Umbilical cord (tissue), 2 donors: ENCODE measurements at places on chromosomes 2 and 18.

DNA sequence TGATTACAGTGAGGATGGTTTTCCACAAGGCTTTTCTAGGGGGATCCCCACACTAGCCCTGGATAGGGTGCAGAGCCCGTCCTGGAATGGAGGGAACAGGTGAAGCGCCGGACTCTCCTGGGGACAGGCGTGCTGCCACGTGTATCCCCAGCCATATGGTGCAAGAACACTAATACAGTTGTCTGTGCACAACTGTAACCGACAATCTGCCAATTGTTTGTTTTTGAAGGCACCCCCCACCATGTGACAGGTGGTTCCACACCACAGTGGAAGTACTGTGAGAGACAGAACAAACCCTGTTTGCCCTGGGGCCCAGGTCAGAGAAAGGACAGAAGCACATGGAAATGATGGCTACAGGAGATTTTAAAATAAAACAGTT lies 52.9 kb downstream of the MYCN start:
- DNase-seq: no peak

- DNase-seq: no peak
Observed at GRCh38 chr2:161766334-161766733, 142.1 kb downstream of the SLC4A10 start.

DNA sequence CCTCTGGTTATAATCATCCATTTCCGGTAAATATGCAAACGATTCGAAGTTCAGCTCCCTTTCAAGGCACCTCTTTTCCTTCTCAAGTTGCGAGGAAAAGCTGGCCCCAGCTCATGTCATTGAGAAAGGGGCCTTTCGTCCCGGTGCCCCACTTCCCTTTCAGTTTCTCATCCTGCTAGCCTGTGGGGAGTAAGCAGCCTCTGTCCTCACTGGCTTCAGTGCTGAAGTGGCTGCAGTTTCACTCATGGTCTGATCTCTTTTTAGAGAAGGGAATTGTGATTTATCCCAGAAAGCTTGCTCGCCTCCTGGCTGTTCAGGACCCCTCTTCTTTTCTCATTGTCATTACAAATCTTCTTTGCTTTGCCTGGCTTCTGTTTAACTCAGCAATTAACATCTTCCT lies 207.5 kb downstream of the NR4A2 start:
- no peak for DNase-seq

GRCh38 chr2:100243631-100244030 lies 78.7 kb downstream of the LONRF2 start:
- no peak for DNase-seq

DNA sequence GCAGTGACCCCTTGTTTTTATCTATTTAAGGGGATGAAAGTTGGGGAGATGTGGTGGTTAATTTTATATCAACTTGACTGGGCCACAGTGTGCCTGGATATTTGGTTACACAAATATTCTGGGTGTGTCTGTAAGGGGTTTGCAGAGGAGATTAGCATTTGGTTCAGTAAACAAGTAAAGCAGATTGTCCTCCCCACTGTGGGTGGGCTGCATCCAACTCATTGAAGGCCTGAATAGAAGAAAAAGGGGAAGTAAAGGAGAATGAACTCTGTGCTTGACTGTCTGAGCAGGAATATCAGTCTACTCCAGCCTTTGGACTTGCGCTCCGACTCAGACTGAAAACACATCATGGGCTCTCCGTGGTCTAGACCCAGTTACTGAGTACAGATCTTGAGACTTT lies 80.9 kb downstream of the GCA start:
- DNase-seq: no peak

DNA sequence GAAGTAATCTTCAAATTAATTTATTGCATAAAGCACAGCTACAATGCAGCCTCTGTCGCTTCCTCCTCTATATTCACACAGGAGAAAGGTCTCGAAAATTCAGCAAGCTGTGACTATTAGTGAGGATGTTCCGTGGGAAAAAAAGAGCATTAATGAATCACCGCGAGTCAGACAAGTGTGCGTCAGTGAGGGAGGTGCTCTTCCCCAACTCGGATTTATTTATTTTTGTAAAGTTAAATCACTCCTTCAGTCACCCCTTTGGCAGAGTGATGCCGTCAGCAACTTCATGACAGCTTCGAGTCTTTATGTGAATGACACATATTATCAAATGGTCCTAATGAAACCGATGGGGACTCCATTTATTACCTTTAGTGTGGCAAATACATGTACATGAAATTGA lies 648.9 kb upstream of the SALL3 start:
- no peak for DNase-seq

DNA sequence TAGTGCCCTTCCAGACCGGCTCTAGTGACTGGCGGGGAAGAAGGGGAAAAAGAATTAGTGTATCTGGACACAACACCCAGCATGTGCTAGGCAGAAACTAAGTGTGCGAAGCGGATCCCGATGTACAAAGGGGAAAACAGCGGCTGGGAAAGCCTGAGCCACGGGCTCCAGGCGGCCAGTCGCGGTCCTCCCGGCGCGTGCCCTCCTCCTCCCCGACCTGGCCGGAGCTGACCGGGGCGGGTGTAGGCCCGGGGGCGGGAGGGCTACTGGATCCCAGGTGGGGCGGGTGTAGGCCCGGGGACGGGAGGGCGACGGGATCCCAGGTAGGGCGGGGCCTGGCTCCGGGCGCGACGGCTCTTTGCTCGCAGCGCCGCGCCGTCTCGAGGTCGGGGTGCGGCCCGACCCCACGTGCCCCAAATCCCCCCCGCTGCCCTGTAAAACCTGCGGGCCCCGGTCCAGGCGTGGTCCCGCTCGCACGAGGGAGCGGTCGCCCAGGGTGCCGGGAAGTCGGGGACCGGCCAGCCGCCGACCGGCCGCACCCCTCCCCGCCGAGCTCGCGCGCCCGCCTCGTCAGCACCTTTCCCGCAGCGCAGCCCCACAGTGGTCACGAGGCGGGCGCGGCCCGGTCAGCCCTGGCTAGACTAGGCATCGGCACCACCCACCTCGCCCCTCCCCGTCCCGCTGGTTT lies 48.8 kb downstream of the C2orf42 start:
- DNase-seq: peak; percentile 60

- DNase-seq: no peak
Observed at GRCh38 chr2:120514521-120514920, 168.6 kb downstream of the INHBB start.

DNA sequence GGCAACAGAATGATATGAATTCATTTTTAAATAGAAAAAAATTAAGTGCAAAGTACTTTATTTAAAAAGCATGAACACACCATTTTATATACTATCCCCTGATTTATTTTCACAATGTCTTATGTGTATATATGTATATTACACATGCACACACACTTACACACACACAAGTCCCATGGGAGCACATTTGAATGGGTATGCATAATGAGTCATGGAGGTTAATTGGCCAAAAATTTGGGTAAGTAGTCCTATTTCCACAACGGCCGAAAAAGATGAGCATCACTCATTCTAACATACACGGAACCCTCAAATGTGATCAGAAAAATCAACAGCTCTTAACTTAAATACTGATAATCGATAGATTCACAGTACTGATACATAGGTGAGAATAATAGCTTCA lies 97.4 kb upstream of the NABP1 start:
- no peak for DNase-seq

DNA sequence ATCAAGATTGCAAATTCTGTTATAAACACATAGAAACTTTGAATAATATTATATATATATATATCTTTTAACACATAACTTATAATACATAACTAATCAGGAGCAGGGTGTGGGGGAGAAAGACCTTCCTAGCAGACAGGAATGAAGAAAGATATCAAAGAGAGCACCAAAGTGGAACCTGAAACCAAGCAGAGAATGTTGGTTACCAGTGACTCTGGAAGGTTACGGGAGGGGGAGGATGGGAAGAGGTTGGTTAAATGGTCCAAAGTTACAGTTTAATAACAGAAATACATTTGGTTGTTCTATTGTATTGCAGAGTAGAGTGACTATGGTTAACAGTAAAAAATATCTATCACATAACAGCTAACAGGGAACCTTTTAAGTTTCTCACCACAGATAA lies 366.7 kb downstream of the LRRTM4 start:
- DNase-seq: no peak

DNA sequence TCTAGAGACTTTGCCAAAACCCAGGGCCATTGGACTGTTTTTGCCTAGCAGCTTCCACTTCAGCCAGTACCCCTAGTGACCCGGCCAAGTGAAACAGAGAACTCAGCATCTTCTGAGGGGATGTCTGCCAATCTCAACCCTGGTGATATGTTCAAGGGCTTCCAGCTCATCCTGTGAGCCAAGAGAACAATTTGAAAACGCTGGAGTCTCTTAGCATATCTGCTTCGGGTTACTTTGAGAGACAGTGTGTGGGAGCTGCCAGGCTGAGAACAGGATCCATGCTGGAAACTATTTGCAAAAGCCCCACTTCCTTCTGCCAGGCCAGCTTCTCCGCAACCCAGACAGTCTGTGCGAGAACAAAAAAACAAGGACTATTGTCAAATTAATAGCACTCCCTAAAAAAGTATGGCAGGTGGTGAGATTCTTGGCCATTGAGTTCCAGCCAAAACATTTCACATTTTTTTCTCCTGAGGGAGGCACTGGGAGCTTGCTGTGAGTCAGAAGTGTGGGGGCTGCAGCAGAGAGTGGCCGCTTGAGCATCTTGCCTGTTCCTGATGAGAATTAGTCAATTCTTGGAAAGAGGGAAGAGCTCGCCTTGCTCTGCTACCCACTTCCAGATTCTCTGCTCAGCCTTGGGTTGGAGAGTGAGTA lies 395.6 kb upstream of the TRIB2 start:
- DNase-seq: peak; percentile 11

GRCh38 chr2:179218848-179219594 lies 45.6 kb downstream of the SESTD1 start:
- peak; percentile 81 for DNase-seq

DNA sequence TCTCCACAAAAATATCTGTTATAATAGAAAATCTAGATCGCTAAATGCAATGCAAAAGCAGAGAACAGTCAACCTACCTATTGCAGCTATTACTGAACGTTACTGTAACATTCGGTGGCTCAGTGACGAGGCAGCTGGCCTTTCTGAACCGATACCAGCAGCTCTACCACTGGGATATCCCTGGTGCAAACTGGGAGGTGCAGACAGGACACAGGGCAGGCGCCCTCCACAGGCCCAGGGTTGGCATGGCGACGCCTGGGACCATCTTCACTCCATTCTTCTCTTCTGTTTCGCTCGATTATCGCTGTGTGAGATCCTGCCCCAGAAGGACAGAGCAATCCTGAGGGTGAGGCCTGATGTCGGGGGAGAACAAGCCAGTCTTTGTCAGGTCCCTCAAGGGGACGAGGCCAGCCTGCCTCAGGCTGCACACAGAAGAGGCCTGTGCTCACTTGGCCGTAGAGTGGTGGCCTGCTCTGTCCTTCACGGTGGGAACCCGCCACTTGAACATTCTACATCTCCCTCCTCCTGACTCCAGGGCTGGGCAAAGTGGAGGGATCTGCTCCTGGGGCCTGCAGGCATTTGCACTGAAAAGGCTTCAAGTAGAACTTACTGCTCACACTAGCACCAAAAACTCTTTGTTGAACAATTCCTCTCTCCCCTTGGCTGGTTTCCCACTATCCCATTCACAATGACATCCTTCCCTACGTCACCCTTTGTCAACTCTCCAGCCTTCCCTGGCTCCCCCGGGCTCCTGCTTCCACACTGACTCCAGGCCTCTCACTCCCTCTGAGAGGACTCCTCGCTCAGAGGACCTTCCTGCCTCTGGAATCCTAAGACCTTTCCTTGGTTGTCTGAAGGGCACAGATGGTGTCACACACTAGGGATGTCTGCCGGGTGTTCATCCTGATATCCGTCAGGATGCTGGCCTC lies 49.7 kb downstream of the CYRIA start:
- DNase-seq: no peak

DNA sequence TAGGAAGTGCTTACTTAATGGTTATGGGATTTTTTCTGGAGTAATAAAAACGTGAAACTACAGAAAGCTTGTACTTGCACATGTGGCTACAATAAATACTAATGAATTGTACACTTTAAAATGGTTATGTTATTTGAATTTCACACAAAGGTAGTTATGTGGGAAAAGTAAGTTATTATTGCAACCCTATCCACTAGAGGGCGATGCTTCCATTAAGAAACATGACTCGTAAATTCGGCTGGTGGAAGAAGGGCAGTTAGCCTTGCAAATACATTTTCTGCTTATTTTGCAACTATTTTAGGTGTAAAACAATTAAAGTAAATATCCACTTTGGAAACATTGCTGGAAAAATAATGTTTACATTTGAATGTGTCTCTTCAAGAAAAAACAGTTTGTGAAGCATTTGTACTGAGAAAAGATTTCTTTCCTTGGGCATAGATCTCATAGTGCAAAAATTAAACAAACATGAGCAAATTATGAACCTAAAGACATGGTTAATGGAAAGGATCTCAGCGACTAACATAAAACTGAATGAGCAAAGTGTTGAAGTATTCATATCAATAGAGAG lies 68.1 kb upstream of the CSRNP3 start:
- DNase-seq: peak; percentile 72
